ENCODE measurements at places on chromosomes 7 and 10.

DNA sequence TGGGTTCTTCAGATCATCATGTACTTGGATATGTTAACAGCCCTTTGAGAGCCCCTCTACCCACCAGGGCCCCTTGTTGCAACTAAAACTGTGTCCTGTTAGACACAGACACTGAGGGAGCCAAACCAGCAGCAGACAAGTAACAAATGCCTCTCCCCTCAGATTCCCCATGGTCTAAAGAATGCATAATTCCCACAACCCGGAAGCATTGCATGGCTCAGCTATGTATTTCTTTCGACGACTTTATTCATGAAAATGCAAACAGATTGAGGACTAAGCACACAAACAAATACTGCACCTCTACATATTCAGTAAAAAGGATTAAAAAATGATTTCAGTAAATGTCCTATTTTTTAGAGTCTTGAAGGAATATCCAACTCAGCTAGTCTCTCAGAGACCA is 70.1 kb upstream of the HECW1 start:
- DNase-seq, result no peak

- no peak for DNase-seq
These were observed 82.8 kb upstream of the FRMD4A start for GRCh38 chr10:14413523-14413922.

- DNase-seq, result no peak
These were observed 69.9 kb downstream of the FAM204A start for GRCh38 chr10:118272149-118272721.

- DNase-seq, result no peak
These were observed 39.3 kb downstream of the UBE3C start for GRCh38 chr7:157177983-157178381.

GRCh38 chr10:22657566-22658225 is 56.7 kb downstream of the PIP4K2A start:
- no peak for DNase-seq

GRCh38 chr10:80283536-80284199 is 5.8 kb downstream of the MAT1A start:
- no peak for DNase-seq

- no peak for DNase-seq
These were observed 51.6 kb downstream of the CYCS start for GRCh38 chr7:25073451-25073850.

- DNase-seq, result peak; percentile 47
These were observed 162.3 kb downstream of the ITGB1 start for GRCh38 chr10:32795598-32796183.

DNA sequence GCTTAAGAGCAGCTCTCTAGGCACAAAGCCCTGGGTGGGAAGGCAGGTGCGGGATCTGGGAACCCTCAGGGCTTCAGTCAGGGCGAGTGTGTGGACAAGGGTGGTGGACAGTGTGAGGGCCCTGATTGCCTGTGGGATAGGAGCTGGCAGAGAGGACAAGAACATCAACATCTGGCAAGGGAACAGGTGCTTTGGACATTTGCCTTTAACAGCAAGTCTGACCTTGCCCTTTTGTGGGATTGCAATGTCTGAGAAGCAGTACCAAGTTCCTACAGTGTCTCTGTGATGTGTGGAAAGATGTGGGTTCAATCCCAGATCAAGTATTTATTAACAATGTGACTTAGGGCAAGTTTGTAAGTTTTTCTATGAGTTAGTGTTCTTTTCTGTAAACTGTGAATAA is 46.7 kb downstream of the TFAM start:
- DNase-seq, result no peak

GRCh38 chr7:106010331-106010730 is 47.3 kb downstream of the CDHR3 start:
- DNase-seq, result no peak

DNA sequence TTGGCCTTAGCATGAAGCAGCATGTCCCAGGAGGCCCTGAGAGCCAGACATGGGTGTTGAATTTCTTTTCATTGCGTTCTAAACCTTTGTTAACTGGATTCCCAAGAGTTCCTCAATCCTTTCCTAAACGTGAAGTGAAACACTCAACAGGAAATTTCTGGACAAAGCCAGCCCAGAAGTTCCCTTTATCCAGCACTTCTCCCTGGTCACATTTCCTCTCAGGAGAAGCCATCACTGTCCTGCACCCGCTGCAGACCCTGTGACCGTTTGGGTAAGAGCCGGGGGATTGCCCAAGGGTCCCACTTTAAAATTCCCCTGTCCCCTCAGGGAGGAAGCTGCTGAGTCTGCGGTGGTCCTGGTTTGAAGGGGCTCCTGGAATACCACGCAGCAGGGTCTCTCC is 88.0 kb upstream of the ZPBP start:
- DNase-seq, result no peak

- peak; percentile 91 for DNase-seq
These were observed 5.7 kb upstream of the TNRC18 start for GRCh38 chr7:5429253-5429856.
